ENCODE measurements at places on chromosomes 12 and 14.

- peak; percentile 70 for DNase-seq
Observed at GRCh38 chr12:118356809-118357256, 15.9 kb downstream of the TAOK3 start.

- DNase-seq: no peak
Observed at GRCh38 chr12:33724867-33725266, 285.2 kb upstream of the SYT10 start.

DNA sequence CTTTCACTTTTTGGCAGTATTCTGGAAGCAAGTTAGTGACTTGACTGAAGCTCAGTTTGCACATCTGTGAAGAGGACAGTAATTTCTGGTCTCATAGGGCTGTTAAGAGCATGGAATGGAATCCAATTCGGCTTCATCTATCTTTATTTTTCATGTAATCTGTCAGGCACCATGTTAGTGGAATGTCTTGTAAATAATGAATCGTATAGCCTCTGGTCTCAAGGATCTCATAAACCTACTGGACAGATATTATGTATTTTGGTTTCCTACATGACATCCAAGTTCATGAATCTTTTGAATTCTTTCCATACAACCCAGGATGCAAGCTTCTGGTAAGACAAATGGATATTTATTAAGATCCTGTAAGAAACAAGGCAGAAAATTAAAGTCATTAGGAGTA lies 24.0 kb downstream of the TMTC2 start:
- no peak for DNase-seq

- DNase-seq: no peak
Observed at GRCh38 chr14:95464514-95464913, 51.9 kb downstream of the SYNE3 start.

DNA sequence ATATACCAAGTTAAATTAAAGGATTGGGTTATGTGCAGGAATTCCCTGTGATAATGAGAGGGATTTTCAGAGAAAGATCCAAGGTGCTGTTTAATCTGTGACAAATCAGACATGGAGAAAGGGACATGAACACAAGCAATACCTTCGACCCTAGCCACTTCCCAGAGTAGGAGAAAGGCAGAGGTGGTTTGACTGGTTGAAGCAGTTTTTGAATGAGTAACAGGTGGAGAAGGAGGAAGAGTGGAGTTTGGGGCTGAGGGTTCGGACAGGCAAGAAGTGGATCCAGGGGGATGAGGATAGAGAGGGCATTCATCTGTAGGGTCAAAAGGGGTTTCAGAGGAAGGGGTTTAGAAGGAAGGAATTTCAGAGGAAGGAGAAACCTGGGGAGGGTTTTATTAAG lies 27.4 kb upstream of the A2M start:
- DNase-seq: no peak

GRCh38 chr12:124632519-124632984 lies 65.1 kb upstream of the NCOR2 start:
- no peak for DNase-seq

DNA sequence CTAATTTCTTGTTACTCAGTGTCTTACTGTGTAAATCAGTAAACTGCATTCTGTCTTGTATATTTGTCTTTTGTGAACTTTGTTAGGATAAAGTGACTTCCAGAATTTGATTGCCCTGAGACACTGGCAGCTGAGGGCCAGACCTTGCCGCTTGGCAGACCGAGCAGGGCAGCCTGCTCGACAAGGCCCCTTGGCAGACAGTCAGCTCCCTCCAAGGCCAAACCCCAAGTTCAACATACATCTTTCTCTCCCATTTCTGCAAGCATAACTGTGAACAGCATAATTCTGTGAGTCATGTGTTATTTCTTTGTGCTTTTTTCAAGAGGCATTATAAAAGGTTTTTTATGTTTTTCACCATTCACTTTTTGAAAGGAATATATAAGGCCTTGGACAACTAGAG lies 39.2 kb upstream of the BMAL2 start:
- no peak for DNase-seq

GRCh38 chr12:15774819-15775218 lies 14.4 kb downstream of the EPS8 start:
- no peak for DNase-seq

DNA sequence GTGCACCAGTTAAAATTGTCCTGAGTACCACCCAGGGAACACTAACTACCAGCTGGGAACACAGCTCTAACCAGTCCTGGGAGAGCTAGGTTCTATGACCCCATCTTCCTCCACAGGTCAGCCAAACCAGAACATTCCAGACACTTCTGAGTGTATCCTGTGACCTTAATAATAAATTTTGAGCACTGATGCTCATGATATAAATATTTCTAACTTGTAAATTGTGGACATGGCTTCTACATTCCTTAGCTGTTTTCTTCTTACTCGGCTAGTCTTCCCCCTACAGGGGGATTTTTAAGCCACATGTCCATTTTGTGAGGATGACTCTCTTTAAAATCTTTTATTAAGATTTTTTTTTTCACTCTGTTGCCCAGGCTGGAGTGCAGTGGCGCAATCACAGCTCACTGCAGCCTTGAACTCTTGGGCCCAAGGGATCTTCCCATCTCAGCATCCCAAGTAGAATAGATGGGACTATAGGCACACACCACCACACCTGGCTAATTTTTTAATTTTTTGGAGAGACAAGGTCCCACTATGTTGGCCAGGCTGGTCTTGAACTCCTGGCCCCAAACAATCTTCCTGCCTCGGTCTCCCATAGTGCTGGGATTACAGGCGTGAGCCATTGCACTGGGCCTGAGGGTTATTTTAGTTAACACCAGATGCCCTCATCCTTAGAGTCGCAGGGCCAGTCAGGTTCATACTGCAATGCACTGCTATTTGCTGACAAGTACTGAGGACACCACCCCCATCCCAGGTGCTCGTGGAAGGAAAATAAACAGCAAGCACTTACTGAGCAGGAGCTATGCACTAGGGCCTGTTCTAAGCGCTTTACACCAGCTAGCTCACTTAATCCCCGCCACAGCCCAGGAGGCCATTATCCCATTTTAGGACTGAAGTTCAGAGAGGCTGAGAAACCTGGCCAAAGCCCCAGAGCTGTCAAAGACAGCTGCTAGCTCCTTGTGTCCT lies 142.6 kb upstream of the NCOR2 start:
- DNase-seq: no peak

GRCh38 chr14:69637503-69638031 lies 26.2 kb downstream of the SUSD6 start:
- DNase-seq: no peak

GRCh38 chr14:67410313-67410712 lies 1.7 kb downstream of the PLEK2 start:
- peak; percentile 58 for DNase-seq

DNA sequence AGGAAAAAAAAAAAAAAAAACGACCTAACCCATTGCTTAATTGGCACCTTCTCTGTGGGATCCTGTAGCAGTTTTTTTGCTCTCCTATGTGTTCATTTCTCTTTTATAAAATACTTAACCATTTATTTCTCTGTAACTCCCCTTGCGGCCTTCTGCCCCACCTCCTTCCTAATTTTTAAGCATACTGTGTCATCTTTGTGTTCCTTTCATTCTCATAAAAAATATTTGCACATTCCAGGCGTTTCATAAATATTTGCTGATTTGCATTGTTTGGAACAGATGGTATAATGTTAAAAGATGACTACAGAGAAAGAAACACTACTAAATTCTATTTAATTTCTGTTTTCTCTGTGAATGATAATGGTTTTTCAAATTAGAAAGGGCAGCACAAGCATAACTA lies 77.9 kb downstream of the NPAS3 start:
- DNase-seq: no peak

DNA sequence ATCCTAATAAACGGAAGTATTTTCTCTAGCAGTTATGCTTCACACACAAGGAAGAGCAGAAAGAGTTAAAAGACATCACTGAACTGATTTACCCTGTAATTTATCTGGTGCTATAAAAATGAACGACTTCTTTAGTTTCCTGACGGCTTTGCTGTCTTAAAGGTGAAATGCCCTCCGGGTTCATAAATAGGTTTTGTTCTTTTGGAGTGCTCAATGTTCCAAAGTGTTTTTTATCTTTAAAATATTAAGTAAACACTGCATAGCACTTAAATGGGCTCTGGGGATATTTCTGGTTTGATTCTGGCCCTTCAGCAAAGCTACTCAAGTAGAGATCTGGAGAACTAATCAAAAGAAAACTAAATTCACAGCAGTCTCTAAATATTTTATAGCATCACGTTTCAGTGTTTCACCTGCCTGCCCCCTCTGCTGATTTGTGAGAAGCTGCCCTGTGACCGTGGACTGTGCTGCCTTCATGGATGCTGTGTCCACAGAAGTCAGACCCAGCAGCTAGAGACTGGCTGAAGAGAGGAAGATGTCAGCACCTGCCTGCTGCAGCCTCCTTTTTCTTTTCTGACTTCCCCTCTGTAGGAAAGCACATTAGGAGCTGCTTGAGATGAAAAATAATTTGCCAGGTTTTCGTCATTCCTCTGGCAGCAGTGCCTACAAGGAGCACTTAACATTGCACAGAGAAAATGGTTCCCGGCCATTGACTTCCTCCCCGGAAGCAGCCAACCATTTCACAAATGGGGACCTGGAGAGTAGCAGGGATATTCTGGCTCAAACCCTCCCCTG lies 205.1 kb upstream of the FSCB start:
- DNase-seq: no peak

- DNase-seq: no peak
Observed at GRCh38 chr14:93099196-93099595, 16.5 kb downstream of the ITPK1 start.

- no peak for DNase-seq
Observed at GRCh38 chr12:80567401-80567800, 123.4 kb downstream of the PTPRQ start.

DNA sequence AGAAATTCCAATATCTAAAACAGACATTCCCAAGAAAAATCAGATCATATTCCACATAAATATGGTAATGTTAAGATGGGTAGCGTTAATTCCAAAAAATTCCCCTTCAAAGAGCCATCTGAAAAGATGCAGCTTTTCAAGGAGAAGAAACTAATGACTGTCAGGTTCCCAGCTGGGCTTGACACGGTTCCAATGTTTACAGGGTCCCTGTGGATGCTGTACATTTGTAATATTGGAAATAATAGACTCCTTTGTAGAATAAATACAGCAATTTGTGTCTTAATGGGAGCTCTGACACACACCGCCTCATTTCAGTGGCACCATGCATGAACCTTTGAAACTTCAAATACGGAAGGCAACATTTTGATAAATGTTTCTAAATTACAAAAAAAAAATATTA lies 140.6 kb downstream of the ITPR2 start:
- DNase-seq: no peak

DNA sequence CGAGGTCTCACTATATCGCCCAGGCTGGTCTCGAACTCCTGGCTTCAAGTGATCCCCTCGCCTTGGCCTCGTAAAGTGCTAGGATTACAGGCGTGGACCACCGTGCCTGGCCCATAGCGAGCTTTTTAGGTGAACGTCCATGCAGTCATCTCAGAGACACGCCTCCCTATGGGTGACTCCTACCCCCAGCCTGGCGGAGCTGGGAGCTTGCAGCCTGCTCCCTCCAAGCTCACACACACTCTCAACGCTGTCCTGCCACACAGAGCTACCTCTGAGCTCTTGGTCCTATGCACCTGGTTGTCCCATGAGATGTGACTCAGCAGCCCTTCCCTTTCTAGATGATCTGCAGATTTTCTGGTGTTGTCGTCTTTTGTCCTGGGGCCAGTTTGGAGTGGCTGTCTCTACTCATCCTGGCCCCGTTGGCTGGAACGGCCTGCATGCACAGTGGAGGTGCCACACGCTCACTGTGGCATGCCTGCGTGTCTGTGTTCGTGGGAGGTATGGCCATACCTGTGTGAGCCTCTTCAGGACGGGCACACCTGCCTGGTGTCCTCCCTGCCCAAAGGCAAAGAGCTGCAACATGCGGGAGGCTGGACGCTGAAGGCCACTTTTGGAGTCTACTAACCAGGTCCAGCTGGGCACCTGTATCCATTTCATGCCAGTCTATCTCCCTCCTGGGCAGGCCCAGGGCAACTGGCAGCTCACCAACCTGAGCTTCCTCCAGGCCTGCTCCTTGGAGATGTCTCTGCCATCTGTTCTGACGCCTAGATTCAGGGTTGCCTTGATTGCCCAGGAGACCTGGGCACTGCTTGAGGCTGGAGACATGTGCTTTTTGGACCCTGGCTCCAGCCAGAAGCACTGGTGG lies 18.1 kb downstream of the CABP1 start:
- DNase-seq: no peak

GRCh38 chr12:115588131-115588530 lies 689.4 kb downstream of the MED13L start:
- no peak for DNase-seq

DNA sequence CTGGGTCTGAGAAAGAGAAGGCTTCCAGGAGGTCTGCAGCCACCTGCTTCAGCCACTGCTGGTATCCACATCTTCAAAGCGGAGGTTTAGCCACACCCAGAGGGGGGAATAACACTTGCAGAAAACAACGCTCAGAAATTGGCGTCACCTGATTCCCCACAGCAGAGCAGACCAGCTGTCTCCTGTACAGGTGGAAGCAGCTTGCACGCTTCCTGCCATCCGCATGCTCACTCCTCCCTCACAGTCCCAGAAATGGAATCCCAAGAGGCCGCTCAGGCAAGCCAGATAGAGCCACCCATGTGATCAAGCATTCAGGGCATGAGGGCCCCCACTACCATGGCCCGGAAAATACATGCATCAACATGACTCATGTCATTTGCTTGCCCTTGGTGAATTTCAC lies 112.2 kb upstream of the DIO3 start:
- no peak for DNase-seq

DNA sequence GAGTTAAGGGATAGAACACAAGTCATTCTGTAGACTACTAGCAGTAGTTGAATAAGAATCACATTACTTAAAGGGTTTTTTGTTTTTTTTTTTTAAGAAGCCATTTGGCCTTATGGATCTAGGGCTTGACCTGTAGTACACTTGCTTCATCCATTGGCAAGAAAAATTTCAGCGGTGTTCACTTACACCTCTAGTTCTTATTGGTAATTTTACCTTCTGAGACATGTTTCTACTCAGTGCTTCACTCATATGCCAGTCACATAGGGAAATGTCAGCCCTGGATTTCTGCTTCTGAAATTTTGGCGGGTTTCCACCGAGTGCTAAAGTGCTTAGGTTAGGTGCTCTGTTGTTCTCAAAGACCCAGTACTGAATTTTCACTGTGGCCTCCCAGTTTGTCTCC lies 72.9 kb downstream of the FRMD6 start:
- no peak for DNase-seq

DNA sequence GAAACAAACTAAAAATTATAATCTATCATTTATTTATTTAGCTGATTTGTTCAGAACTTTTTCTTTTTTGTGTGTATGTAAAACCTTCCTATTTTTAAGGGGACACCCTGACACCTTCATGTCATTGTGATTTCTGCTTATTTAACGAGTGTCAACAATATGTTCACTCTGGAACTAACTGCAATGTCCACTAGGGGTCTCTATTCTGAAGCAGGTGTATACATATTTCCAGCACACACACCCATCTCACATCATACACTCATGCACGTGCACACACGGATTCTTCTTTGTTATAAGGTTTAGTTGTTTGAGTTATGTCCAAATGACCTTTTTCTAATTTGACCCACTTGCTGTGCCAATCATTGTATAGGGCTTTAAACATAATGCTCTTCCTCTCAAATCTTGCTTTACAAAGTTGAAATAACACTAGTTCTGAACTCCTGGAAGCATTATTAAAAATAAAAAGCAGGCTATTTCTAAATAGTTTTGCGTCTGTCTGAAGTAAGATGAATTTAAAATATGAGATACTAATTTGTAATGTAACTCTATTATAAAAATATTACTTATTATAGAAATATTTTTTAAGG lies 15.5 kb downstream of the E2F7 start:
- peak; percentile 65 for DNase-seq

GRCh38 chr14:89226801-89227495 lies 190.1 kb downstream of the FOXN3 start:
- no peak for DNase-seq

- peak; percentile 87 for DNase-seq
Observed at GRCh38 chr14:58082491-58083098, 69.4 kb downstream of the ARMH4 start.

Data from RWPE1 (cell line).